ENCODE measurements at places on chromosomes 16 and 17. TPM values are rescaled to one million over a fixed set of nuclear protein-coding genes. Genes with fewer than 3 reads are reported as not detected.

Gene ZG16
- not detected for total RNA-seq

Gene OTOP2
- not detected for total RNA-seq

Gene ITGB3
- total RNA-seq, result 95.0 TPM

Gene SPATA22
- 3.5 TPM for total RNA-seq

Gene ITGAX
- not detected for total RNA-seq

Gene CCL14
- total RNA-seq, result not detected

Measured in fibroblast of villous mesenchyme (primary cell).